ENCODE measurements at places on chromosomes 4 and X.

GRCh38 chr4:41693629-41694028 is 54.9 kb downstream of the PHOX2B start:
- DNase-seq, result no peak

DNA sequence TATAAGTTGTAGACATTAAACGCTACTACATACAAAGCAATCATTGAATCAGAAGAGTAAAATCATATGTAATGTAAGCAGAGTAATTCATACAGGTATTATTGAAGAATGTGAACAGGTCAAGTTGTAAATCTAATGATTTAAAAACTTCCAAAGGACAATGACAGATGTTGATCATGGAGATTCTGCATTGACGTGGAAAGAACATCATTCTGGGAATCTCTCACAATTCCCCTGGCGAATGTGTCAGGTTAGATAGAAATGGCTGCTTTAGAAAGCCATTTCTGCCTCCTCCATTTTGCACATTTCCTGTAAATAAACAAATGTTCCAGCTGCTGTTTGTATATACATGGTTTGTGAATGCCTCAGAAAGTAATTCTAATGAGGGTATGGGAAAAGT is 719.4 kb downstream of the ADGRL3 start:
- DNase-seq, result no peak

GRCh38 chr4:159434114-159434870 is 331.4 kb downstream of the RAPGEF2 start:
- DNase-seq, result no peak

DNA sequence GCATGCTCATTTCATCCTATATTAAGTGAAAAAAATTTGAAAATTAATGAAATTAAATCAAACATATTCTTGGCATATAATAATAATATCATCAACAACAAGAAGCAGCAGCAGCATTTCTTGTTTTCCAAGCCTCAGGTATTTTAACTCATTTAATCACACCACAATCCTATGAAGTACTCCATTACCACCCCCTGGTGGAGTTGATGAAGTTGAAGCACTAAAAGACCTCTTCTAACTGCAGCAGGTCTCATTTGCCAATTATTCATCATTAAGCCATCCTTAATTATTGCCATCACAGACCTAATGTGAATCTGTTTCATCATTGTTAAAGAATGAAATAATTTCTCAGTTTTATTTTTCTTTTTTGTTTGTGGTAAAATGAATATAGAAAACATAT is 801.4 kb upstream of the GRID2 start:
- DNase-seq, result no peak

DNA sequence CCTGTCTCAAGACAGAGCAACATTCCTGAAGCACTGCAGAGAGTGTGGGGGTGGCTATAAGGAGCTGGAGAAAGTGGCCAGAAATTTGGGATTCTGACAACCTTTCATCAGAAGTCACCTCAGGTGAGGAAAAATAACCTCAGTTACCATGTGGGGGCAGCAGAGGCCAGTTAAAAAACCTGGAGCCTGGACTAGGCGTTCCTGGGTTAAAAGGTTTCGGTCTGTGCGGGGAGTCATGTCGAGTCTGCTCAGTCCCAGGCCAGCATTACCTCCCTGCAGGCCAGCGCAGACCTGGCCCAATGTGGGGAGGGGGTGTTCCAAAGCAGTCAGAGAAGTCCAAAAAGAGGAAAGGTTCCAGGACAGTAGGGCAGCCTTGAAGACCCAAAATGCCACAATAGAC is 10.9 kb upstream of the NALF2 start:
- DNase-seq, result no peak

- no peak for DNase-seq
Observed at GRCh38 chr4:16926214-16926613, 27.8 kb upstream of the LDB2 start.

- no peak for DNase-seq
Observed at GRCh38 chr4:183099537-183100297, 660 bp downstream of the WWC2 start.

DNA sequence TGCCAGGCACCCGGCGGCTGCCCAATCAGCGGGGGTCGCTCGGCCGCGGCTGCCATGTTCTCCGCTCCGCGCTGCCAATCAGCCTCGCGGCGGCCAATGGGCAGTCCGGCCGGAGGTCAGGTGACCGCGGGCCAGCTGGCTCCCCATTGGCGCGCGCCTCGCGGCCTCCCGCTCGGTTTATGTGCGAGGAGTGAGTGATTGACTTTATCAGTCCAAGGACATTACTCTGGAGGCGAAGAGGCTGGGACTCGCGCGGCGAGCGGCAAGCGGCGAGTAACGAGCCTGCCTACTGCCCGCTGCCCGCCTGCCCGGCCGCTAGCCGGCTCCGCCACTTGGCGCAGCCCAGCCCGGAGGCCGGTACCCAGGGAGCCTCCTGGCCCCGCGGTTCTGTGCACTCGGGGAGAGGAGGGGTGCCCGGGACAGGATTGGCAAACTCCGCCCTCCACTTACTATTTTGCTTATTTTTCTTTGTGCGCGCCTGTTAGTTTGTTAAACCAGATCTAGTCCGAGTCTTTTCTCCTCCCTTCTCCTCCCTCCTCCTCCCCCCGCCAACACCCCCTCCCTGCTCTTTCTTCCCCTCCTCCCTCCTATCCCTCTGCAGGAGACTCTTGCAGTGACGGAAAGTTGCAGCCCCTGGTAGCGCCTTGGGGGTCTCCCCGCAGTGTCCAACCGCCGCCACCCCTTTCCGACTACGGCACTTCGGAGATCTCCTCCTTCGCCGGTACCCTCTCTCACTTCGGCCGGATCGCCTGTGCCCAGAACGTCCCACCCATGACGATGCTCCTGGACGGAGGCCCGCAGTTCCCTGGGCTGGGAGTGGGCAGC is at the start of gene ZIC3:
Gene ZIC3 (plus strand): TSS at position 207 of the 825 bp plus-strand sequence. CDS start 565 bp downstream, at position 772.
- no peak for DNase-seq

DNA sequence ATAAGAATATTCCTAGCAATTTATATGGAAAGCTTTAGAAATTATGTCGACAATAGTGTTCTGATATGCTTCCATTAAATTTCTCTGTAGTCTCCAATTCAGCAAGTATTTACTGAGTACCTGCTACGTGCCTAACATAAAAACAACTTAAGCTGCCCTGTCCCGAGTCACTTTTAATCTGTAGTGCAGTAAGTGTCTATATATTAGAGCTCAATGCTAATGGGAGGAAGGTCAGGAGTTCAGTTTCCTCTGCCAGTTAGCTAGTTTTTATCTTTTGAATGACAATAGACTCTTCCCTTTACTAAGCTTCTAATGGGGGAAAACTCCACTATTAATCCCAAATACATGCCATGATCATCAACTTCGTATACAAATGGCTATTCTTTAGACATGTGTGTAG is 118.7 kb upstream of the NAP1L5 start:
- DNase-seq, result no peak

DNA sequence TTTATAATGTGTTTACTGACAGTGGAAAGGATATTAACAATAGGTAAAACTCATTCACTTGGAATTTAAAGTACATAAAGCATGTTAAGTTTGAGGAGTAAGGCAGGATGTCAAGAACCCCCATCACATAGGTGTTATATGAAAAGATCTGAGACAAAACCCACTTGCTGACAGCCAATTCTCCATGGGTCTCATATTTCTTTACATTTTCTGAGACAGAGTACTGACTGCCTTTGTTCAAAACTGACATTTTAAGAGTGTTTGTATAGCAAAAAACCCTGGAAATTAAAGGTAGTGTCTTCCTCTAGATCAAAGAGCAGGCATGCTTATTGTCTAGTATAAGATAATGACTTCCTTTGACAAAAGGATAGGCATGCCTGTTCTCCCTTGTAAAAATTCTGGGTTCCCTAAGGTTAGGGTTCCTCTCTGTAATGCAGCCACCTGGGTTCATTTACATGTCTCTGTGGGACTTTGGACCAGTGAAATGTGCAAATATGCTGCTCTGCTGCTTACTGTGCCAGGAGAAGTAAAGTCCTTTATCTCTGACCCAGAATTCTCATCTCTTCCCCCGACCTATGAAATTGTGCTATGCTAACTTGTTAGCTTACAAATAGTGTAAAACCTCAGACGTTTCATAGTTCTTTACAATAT is 123.6 kb downstream of the PCDH18 start:
- no peak for DNase-seq

DNA sequence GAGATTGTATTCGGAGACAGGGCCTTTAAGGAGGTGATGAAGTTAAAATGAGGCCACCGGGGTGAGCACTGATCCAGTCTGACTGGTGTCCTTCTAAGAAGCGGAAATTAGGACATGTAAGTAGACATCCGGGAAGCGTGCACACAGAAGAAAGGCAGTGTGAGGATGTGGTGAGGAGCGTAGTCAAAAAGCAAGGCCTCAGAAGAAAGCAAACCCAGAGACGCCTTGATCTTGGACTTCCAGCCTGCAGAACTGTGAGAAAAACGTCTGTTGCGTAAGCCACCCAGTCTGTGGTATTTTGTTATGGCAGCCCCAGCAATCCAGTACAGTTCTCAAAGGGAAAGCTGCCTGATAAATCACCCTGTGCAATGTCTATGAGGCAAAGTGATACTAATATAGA is 153.5 kb downstream of the KCNIP4 start:
- no peak for DNase-seq

GRCh38 chr4:168623484-168623883 is 126.6 kb downstream of the PALLD start:
- no peak for DNase-seq

- DNase-seq, result no peak
Observed at GRCh38 chr4:120000591-120001296, 65.9 kb downstream of the MAD2L1 start.

- no peak for DNase-seq
Observed at GRCh38 chrX:41184312-41184711, 99.1 kb downstream of the USP9X start.

GRCh38 chrX:67726018-67726417 is 182.2 kb downstream of the AR start:
- DNase-seq, result no peak

- DNase-seq, result no peak
Observed at GRCh38 chr4:158722291-158722916, 792 bp downstream of the PPID start.

GRCh38 chr4:110501826-110502225 is 25.9 kb downstream of the ENPEP start:
- DNase-seq, result no peak

DNA sequence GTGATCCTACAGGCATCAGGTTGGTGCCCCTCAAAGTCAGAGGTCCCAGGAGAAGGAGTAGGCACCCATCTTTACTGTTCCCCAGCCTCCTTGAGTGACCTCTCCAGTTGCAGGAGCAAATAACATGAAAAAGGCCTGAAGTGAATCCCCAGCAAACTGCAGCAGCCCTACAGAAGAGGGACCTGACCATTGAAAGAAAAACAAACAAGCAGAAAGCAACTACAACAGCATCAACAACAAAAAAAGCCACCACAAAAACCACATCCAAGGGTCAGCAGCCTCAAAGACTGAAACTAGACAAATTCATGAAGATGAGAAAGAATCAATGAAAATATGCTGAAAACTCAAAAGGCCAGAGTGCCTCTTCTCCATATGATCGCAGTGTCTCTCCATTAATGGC is 128.7 kb downstream of the ANKRD50 start:
- DNase-seq, result no peak

DNA sequence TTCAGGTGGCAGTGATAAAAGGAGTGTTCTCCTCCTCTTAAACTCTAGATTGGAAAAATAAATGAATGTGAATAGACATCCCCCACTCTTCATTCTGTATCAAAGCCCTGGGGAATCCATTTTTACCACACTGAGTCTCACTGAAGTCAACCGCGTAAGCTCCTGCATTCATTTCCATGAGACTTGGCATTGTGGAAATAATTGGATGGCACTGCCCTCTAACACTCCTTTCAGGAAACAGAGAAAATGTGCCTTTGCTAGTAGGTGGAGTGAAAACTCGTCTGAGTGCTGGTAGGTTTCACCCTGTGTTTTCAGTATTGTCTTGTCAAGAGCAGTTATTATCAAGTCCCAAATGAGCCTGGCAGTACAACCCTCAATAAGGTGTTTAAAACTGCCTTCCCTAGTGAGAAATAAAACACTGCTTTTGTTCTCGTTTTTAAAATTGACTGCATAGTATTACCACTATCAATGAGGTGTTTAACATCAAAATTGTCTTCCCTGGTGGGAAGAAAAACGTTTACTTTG is 9.7 kb upstream of the CDKN2AIP start:
- DNase-seq, result no peak

DNA sequence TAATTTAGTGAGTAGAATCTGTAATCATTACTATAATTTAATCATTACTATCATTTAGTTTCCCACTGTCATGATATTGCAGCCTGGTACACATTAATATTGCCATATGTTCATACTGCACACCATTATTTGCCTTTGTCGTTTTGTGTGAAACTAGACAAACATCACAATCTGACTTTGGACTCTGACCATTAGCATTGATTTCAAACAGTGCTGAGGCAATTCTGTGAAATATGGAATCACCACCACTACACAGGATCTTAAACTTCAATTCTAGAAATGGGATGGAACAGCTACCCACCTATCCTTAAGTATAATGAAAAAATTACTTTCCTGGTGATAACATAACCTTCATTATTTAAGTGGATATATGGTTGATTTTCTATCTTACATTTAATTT is 98.3 kb downstream of the SORBS2 start:
- DNase-seq, result no peak

- no peak for DNase-seq
Observed at GRCh38 chr4:114384629-114385028, 214.0 kb upstream of the UGT8 start.

- no peak for DNase-seq
Observed at GRCh38 chrX:121307449-121307848, 260.0 kb downstream of the GLUD2 start.

DNA sequence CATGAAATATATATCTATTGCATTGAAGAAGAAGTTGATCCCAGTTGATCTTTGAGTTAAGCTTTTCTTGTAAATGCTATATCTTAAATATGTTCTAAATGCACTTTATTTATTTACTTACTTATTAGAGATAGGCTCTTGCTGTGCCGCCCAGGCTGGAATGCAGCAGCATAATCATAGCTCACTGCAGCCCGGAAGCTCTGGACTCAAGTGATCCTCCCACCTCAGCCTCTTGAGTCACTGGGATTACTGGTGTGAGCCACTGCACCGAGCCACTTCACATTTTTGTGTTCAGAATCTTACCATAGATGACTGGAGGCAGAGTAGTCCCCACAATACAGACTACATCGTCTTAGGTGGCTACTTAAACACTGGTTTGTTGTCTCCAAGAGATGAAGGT is 324.3 kb upstream of the SLIT2 start:
- no peak for DNase-seq

DNA sequence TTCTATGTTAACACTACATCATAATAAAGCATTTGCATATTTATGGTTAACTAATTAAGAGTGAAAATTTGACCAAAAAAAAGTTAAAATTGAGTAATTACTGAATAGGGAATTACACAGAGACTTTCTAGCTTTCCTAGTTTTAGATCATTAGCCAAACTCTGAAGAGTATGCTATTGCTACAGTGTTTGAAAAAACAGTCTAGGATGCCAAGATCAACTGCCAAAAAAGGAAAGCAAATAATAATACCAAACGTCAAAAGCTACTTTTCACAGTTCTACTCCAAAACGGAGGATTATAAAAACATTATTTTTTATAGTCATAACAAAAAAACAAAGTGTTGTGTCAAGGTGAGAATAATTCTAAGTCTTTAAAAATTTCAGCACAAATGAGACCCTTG is 359.8 kb upstream of the CTSO start:
- no peak for DNase-seq
